CD4-positive, alpha-beta T cell treated with Interleukin-17A for 4 hours (primary cell): ENCODE measurements at places on chromosomes 2 and 18.

DNA sequence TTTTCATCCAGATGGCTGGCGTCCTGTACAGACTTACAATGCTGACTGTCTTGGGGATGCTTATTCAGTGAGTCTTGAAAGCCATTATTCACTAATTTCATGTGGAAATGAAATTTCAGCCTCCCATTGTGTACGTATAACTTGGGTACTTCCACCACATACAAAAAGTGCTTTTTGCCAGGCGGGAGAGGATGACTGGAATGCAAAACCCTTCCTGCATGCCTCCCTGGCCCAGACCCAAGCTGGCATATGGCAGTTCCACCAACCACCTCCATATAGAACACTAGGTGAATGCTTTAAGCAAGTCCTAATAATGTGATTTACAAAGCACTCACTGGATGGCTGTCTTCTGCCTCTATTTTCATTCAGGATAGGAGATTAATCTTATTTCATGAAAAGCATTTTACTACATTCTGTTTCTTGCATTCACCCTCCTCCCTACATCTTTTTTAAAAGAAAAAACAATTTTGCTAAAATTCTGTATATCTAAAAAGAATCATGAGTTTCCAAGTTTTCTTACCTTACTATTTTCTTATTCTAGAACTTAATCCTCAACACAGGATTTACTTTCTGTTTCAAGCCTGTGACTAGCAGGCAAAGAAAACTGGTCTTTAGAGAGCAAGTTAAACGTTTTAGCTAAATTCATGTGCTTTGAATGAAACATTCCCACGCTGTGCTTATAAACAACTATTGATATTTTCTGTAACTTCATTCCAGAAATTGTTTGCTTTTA lies 327.6 kb downstream of the NCKAP5 start:
- DNase-seq: no peak

GRCh38 chr2:47941936-47942335 lies 35.6 kb upstream of the FBXO11 start:
- no peak for DNase-seq

DNA sequence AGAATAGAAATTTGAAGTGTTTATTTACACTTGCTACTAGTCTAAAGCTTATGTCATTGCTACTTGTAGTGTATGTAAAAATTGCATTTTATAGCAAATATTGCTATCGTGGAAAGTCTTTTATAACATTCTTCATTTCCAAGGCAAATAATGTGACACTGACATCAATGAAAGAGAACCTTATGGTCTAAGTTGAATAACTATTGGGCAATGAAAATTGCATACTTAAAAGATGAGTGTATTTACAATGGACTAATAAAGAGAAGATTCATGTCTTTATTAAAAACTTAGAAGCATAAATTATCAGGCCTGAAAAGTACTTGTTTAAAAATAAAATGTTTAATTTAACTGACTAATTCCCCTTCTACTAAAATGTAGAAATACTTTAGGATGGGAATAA lies 82.2 kb downstream of the LRP1B start:
- no peak for DNase-seq

DNA sequence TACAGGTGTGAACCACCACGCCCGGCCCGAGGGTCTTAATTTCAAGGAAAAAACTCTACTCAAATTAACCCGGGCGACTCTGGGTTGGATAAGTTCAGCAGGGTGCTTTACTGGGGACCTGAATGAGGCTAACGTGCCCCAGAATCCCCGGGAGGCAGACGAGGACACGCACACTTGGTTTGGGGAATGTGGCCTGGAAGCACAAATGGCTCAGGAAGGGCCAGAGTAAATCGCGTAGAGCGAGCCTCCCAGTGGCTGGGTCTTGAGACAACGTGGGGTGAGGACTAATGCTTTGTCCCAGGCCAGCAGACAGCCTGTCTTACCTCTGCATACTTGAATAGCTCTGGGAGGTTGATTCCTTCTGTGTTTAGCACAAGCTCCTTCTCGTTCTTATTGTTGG lies 75.8 kb downstream of the POLR1A start:
- DNase-seq: no peak

GRCh38 chr2:237921967-237922492 lies 44.8 kb upstream of the UBE2F start:
- no peak for DNase-seq
